ENCODE measurements at places on chromosomes 11 and 22.

GRCh38 chr11:75275581-75275980 lies 35.0 kb downstream of the TPBGL start:
- no peak for DNase-seq

GRCh38 chr11:134380785-134381184 lies 31.3 kb downstream of the B3GAT1 start:
- no peak for DNase-seq

- no peak for DNase-seq
Observed at GRCh38 chr11:29483831-29484230, 533.0 kb downstream of the KCNA4 start.

DNA sequence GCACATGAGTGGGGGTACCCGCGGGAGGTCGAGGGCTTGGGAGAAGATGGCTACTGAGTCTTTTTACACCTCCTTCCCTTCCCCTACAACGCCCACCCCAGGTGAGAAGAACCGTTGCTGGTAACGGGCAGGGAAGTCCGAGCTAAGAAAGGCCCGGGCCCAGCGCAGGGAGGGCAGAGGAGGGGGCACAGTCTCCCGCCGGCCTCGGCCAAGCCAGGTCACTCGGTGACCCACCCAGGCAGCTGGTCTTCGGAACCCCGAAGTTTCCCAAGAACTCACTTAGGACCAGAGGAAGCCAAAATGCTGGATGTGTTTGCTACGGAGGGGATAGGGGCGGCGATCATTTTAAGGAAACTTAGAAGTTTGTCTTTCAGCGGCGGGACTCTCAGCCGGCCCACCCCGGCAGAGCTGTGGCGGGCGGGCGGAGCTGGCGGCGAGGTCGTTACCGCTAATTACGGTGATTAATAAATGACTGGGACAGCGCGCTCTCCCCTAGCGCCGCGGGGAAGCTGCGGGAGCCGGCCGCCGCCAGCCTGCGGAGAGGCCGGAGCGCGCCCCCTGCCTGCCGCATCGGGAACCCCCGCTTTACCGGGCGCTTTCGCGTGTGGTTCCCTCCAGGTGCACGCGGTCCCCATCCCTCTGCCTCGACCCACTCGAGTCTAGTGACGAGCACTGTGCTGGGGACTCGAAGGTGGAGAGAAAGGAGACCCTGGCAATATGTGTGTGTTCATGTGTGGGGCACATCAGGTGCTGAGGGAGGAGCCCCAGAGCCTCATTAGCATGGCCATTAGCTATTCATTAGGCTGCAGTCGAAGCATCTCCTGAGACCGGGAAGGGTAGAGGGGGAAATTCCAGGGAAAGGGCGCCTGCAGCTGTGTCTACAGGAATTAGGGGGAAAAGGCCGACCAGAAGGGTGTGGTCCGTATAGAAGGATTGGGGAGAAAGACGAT lies 945 bp downstream of the ROBO3 start:
- no peak for DNase-seq

GRCh38 chr22:45620706-45621105 lies 50.9 kb upstream of the ATXN10 start:
- no peak for DNase-seq

- DNase-seq = no peak
Observed at GRCh38 chr11:47656260-47656885, 14.0 kb upstream of the MTCH2 start.

DNA sequence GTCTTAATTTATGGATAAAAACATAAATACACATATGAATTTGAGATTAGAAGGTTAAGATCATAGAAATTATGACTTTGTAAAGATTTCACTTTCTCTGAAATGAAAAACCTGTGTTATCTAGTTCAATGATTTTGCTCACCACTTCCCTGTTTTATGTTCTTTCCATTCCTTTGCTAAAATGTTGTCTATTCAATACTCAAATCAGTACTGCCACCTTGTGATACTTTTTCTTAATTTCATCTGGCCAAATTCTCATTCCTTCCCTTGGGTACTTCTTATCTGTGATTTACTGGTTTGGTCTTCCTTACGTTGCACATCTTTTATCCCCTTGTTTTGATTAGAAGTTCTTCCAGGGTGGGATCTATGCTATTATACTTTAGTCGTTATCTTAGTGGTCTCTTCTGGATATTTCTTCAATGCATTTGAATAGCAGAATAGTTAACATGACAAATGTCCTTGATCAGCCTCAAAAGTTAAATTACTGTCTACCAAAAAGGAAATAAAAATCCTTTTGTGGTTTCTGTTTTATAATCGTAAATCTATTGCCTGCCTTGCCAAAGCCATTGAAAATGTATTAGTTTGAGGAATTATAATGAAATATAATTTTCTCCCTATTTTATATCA lies 197.0 kb downstream of the PGR start:
- peak; percentile 21 for DNase-seq

GRCh38 chr11:86981777-86982540 lies 26.8 kb upstream of the FZD4 start:
- no peak for DNase-seq

DNA sequence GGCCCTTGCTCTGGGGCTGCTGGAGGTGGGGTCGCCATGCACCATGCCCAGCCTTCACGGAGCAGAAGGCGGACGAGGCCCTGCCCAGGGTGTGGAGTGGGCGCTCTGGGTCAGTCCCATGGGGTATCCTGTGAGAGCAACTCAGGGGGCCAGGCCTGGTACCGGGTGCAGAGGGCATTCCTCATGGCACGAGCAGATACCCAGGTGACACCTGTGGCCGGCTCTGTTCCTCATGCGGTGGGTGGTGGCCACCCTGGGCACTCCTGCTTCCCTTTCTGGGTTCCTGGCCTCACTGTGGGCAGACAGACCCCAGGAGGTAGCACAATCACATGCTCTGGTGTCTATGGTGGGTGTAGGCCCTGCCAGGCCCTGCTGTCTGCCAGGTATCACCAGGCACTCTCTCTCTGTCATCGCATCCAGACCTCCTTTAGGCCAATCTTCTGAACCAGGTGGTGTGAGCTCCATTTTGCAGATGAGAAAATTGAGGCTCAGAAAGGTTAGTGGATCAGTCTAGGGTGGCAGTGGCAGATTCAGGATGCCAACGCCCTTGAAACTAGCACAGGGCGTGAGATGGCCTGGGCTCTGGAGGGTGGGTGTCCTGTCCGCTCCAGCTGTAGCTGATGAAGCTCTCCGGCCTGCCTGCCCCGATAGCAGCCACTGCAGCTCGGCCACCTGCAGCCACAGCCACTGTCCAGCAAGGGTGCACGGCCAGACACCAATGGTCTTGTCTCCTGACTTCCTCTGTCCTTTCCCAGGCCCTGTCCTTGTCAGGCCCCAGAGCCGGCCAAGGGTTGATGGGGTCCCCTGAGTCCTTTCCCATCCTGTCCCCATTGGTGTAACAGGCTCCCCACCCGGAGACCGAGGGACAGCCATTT lies 15.1 kb downstream of the DGKZ start:
- no peak for DNase-seq

GRCh38 chr11:118060081-118060661 lies 16.7 kb upstream of the TMPRSS4 start:
- DNase-seq = no peak

GRCh38 chr11:84250834-84251613 lies 964.9 kb upstream of the CCDC90B start:
- no peak for DNase-seq

- no peak for DNase-seq
Observed at GRCh38 chr22:29877620-29878019, 5.4 kb upstream of the MTMR3 start.

- no peak for DNase-seq
Observed at GRCh38 chr11:46465683-46466082, 74.1 kb upstream of the CHRM4 start.

DNA sequence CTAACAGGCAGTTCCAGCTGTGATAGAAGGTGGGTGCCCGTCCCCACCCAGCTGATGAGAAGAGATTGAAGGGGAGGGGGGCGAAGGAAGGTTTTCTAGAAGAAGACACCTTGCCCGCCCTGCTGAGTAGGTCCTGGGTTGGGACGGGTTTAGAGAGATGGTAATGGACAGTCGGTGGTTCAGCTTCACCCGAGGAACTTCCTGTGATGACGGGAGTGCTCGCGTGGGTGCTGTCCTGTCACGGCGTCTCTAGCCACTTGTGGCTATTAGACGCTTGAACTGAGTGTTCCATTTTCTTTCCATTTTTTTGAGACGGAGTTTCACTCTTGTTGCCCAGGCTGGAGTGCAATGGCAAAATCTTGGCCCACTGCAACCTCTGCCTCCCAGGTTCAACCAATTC lies 27.6 kb upstream of the MGAT3 start:
- DNase-seq = no peak

DNA sequence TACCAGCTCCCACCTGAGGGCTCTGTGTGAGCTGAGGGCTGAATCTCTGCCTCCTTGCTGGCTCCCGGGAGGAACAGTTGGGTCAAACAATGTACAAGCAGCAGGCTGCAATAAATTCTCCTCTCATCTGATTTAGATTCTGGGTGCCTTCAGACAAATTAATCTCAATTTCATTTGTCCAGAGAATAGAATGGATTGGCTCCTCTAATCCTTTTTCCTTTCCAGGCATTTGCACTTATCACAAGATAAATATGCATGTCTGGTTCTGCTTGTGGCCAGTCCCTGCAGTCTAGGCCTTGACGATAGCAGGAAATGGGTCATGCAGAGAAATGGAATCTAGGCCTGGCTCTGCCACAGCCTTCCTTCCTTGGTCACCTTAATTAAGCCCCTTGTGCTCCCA lies 28.7 kb downstream of the UPB1 start:
- DNase-seq = no peak

- no peak for DNase-seq
Observed at GRCh38 chr11:129637983-129638776, 177.5 kb upstream of the TMEM45B start.
